Transverse colon (tissue), 4 donors: ENCODE measurements at places on chromosomes 6 and 20. TPM values are rescaled to one million over a fixed set of nuclear protein-coding genes. Genes with fewer than 3 reads are reported as not detected.

Gene OXT
- not detected for total RNA-seq

DNA sequence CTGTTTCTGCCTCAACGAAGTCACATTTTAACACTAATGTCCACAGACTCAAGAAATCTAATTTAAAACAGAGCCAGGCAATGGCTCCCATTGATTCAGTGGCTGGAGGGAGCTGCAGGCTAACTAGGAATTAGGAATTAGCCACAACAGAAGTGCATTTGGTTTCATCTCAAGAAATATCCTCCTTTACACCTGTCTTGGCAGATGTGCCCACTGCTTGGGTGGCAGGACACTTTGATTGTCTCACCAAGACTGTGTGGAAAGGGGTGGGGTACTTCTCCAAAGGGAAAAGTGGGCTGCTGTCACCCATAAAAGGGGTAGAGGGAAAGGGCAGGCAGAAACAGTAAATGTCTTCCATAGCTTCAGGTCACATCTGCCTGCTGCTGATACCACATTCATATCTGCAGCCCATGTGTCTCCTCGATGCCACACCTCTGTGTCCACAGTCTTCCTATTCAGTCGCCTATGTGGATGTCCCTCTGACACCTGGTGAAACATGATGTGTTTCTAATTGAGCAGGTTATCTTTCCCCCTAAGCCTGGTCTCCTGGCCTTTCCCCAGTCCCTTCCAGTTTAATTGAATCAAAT, 10.9 kb upstream of the OSER1 start:
- DNase-seq = no peak
- H3K27me3 ChIP-seq = no peaks in the 10 kb centered on the region
- peaks cover 12% of the 10 kb centered on the region for H3K4me1 ChIP-seq
- H3K4me3 ChIP-seq = no peak overlapping the region
- no peaks in the 10 kb centered on the region for H3K36me3 ChIP-seq

DNA sequence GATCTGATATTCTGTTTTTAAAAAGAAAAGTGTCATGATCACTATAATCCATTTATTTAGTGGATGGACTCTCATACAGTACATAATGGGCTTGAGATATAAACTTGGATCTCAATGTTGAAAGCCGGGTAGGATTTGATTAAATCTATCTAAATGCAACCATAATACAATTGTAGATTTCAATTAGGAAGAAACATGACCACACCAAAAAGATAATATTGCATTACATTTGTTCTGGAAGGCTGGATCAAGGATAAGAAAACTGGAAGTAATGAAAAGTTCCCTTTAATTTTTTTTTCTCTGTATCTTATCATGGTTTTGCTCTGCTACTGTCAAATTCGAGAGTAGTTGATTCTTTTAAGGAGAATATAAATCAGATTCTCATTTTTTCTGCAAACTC, 51.3 kb upstream of the UFL1 start:
- no peaks in the 10 kb centered on the region for H3K27me3 ChIP-seq
- no peak for DNase-seq
- no peak overlapping the region for H3K4me3 ChIP-seq
- H3K4me1 ChIP-seq = no peaks in the 10 kb centered on the region
- no peak overlapping the region for H3K27ac ChIP-seq

GRCh38 chr6:35796236-35796635, 887 bp downstream of the CLPS start:
- H3K27ac ChIP-seq = no peak overlapping the region
- no peak overlapping the region for H3K4me3 ChIP-seq
- peaks cover 10% of the 10 kb centered on the region for H3K27me3 ChIP-seq
- H3K4me1 ChIP-seq = no peaks in the 10 kb centered on the region
- DNase-seq = no peak

- H3K27me3 ChIP-seq = no peaks in the 10 kb centered on the region
- peak within 1 kb of the TSS; percentile 89 for H3K4me3 ChIP-seq
- H3K36me3 ChIP-seq = no peaks in the 10 kb centered on the region
- H3K4me1 ChIP-seq = peaks cover 18% of the 10 kb centered on the region
These were observed at the start of gene KDM1B for GRCh38 chr6:18155150-18155863. Gene KDM1B (plus strand): TSS chr6:18155422. CDS start chr6:18159896, 4,474 bp downstream.

Gene EYA2
- total RNA-seq = 7.6 TPM

Gene LRFN2
- 0.40 TPM for total RNA-seq

Gene CLDN20
- not detected for total RNA-seq

GRCh38 chr6:69795469-69796072, 1.2 kb downstream of the LMBRD1 start:
- peaks cover 46% of the 10 kb centered on the region for H3K4me1 ChIP-seq
- no peaks in the 10 kb centered on the region for H3K36me3 ChIP-seq
- peak overlapping the region; percentile 92 for H3K4me3 ChIP-seq
- no peaks in the 10 kb centered on the region for H3K27me3 ChIP-seq

- H3K4me3 ChIP-seq = no peak overlapping the region
- no peaks in the 10 kb centered on the region for H3K36me3 ChIP-seq
- H3K27me3 ChIP-seq = peaks cover 7% of the 10 kb centered on the region
- H3K27ac ChIP-seq = no peak overlapping the region
- no peak for DNase-seq
- no peaks in the 10 kb centered on the region for H3K4me1 ChIP-seq
These were observed 37.4 kb downstream of the ANGPT4 start for GRCh38 chr20:878511-879307.

- H3K27me3 ChIP-seq = no peaks in the 10 kb centered on the region
- H3K4me1 ChIP-seq = no peaks in the 10 kb centered on the region
- H3K27ac ChIP-seq = no peak overlapping the region
- no peak for DNase-seq
- no peaks in the 10 kb centered on the region for H3K36me3 ChIP-seq
These were observed 405.7 kb downstream of the LMBRD1 start for GRCh38 chr6:69391106-69391505.

GRCh38 chr6:145688493-145688905, 46.8 kb downstream of the EPM2A start:
- H3K4me1 ChIP-seq = no peaks in the 10 kb centered on the region
- no peaks in the 10 kb centered on the region for H3K36me3 ChIP-seq
- H3K4me3 ChIP-seq = no peak overlapping the region
- H3K27me3 ChIP-seq = no peaks in the 10 kb centered on the region
- H3K27ac ChIP-seq = no peak overlapping the region

Gene REV3L
- total RNA-seq = 41.1 TPM

- H3K27ac ChIP-seq = peak overlapping the region; percentile 45
- no peaks in the 10 kb centered on the region for H3K27me3 ChIP-seq
- no peaks in the 10 kb centered on the region for H3K36me3 ChIP-seq
- H3K4me1 ChIP-seq = peaks cover 11% of the 10 kb centered on the region
These were observed 207.6 kb downstream of the OGFRL1 start for GRCh38 chr6:71496018-71496721.

GRCh38 chr6:33199687-33200218, 712 bp downstream of the RXRB start:
- peak overlapping the region; percentile 98 for H3K4me3 ChIP-seq
- no peaks in the 10 kb centered on the region for H3K27me3 ChIP-seq
- peak overlapping the region; percentile 92 for H3K27ac ChIP-seq
- H3K4me1 ChIP-seq = peaks cover 30% of the 10 kb centered on the region
- H3K36me3 ChIP-seq = no peaks in the 10 kb centered on the region

DNA sequence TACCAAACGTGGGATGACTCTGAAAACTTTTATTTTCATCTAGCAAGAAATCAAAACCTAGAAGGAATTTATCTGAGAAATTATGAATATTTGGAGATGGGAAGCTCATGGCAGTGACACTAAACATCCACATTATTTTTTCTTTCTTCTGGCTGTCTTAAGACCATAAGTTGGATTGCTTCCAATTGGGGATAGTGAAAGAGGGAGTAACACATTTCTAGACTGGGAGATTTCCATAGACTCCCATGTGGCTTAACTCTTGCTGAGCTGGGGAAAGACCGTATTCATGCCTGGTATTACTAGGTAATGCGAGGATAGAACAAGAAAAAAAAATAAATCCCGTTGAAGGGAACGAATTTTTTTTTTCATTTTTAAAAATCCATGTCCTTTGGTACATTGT, 120.0 kb downstream of the UTRN start:
- peaks cover 26% of the 10 kb centered on the region for H3K4me1 ChIP-seq
- no peaks in the 10 kb centered on the region for H3K36me3 ChIP-seq
- no peak for DNase-seq

Gene SLC44A4
- 402 TPM for total RNA-seq

- no peaks in the 10 kb centered on the region for H3K36me3 ChIP-seq
- no peaks in the 10 kb centered on the region for H3K4me1 ChIP-seq
- H3K27me3 ChIP-seq = no peaks in the 10 kb centered on the region
- no peak overlapping the region for H3K27ac ChIP-seq
These were observed 748.6 kb downstream of the TENT5A start for GRCh38 chr6:81003894-81004293.

GRCh38 chr6:142803032-142803431, 141.9 kb downstream of the HIVEP2 start:
- H3K27ac ChIP-seq = no peak overlapping the region
- no peaks in the 10 kb centered on the region for H3K36me3 ChIP-seq
- DNase-seq = no peak

GRCh38 chr6:26452631-26453235, 5.0 kb upstream of the BTN2A1 start:
- peaks cover 8% of the 10 kb centered on the region for H3K4me1 ChIP-seq
- H3K36me3 ChIP-seq = peaks cover 7% of the 10 kb centered on the region
- H3K27ac ChIP-seq = no peak overlapping the region
- H3K27me3 ChIP-seq = no peaks in the 10 kb centered on the region
- DNase-seq = no peak

- H3K4me1 ChIP-seq = no peaks in the 10 kb centered on the region
- no peaks in the 10 kb centered on the region for H3K36me3 ChIP-seq
- DNase-seq = no peak
These were observed 9.2 kb upstream of the BPIFB6 start for GRCh38 chr20:33022289-33022688.

DNA sequence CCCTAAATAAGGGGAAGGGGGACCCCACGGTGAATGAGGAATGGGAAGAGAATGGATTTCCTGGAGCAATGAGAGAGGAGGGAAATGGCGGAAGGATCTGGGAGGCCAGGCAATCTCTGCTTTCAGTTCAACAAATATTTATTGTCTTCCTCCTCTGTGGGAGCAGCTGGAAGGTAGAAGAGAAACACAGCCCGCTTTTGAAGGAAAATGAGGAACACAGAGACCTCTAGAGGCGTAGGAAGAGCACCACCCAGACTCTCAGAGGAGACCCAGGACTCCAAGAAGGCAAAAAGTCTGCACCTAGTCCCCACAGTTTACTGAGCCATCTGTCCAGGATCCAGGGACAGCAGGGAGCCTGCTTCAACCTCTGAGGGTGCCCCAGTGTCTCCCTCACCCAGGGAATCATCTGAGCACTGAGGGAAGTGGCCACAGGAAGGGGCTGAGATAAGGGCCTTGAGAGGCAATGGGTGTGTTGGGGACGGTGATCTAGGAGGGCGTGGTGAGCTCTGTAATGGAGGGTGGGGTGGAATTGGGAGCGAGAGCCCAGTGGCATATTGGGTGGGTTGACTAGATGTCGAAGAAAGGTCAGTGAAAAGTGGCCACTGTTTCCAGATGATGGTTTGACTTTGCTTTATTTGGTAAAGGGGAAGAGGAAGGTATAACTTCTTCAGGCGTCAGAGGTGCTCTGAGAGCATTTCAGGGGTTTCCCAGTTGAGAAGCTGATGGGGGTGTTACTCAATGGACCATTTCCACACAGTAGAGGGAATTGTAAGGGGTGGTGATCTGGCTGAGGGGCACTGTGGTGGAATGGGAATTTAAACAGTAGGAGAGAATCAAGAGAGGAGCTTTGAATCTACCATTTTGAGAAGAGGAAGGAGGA, 610 bp downstream of the PSORS1C1 start:
- peaks cover 13% of the 10 kb centered on the region for H3K4me1 ChIP-seq
- H3K4me3 ChIP-seq = no peak overlapping the region
- no peak for DNase-seq
- no peaks in the 10 kb centered on the region for H3K27me3 ChIP-seq

Gene NKX2-2
- not detected for total RNA-seq

Gene MLN
- not detected for total RNA-seq

DNA sequence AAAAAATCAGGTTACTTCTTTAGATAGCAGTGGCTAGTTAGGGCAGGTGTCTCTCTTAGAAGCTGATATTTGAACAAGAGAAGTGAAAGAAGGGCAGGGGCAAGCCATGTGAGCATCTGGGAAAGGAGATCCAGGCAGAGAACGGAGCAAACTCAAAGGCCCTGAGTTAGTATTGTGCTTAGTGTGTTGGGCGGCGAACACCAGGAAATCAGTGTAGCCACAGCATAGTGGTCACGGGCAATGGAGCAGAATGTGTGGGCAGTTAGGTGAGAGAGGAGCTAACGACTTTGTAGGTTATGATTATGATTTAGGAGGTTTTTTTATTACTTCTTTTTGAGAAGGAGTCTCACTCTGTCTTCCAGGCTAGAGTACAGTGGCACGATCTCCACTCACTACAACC, 229.3 kb downstream of the TMEM242 start:
- no peak overlapping the region for H3K27ac ChIP-seq
- H3K36me3 ChIP-seq = no peaks in the 10 kb centered on the region
- no peak overlapping the region for H3K4me3 ChIP-seq
- DNase-seq = no peak
- no peaks in the 10 kb centered on the region for H3K27me3 ChIP-seq

DNA sequence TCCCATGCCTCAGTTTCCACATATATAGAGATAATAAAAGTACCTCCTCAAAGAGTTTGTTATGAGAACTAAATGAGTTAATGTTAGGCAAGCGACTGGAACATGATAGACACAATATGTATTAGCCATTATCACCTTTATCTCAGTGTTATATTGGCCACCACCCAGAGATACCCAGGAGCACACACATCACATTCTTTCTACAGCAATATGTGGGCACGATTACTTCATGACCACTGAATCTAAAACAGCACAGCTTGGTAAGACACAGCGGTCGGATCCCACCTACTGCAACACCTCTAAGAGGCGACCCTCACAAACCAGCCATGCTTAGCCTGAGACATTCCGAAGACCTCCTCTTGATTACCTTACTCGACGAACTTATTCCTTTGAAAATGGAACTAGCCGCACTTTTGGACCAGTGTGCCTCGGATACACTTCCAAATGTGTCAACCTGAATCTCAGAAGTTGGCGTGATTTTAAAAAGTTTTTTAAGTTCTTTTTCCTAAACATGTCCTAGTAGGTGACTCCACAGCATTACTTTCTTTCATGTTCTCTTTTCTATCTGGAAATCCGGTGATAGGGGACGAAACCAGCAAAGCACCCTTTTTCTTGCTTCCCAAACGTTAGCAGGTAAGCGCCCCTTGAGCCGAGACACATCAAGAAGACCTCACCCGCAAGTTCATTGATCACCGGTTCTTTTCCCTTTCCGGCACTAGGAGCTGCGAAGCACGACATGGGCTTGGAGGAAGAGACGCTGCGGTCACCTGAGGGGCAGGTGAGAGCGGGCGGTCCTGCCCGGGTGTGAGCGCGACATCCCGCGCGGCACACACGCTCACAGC, 923 bp downstream of the GMDS start:
- peak overlapping the region; percentile 76 for H3K4me3 ChIP-seq
- H3K27me3 ChIP-seq = no peaks in the 10 kb centered on the region
- H3K4me1 ChIP-seq = peaks cover 4% of the 10 kb centered on the region
- H3K36me3 ChIP-seq = no peaks in the 10 kb centered on the region
- no peak for DNase-seq

Gene BPIFB4
- total RNA-seq = not detected

GRCh38 chr20:44361021-44361420, 5.5 kb downstream of the HNF4A start:
- H3K4me1 ChIP-seq = no peaks in the 10 kb centered on the region
- H3K4me3 ChIP-seq = no peak overlapping the region
- no peak overlapping the region for H3K27ac ChIP-seq
- H3K36me3 ChIP-seq = no peaks in the 10 kb centered on the region
- DNase-seq = no peak
- no peaks in the 10 kb centered on the region for H3K27me3 ChIP-seq

GRCh38 chr6:169164986-169165385, 88.7 kb downstream of the THBS2 start:
- H3K36me3 ChIP-seq = no peaks in the 10 kb centered on the region
- H3K4me1 ChIP-seq = no peaks in the 10 kb centered on the region
- no peak overlapping the region for H3K4me3 ChIP-seq

Gene PTPRK
- 88.0 TPM for total RNA-seq
